Stimulated activated CD4-positive, alpha-beta T cell treated with anti-CD3 and anti-CD28 coated beads, Interleukin-12 subunit alpha, Interleukin-12 subunit beta, amount 100 ng/mL, for 4 hours (primary cell): ENCODE measurements at places on chromosomes 12 and 14.

- DNase-seq: no peak
These were observed 407.1 kb downstream of the TRHDE start for GRCh38 chr12:72679147-72679757.

GRCh38 chr14:54299410-54300363 lies 97.1 kb upstream of the CDKN3 start:
- no peak for DNase-seq

DNA sequence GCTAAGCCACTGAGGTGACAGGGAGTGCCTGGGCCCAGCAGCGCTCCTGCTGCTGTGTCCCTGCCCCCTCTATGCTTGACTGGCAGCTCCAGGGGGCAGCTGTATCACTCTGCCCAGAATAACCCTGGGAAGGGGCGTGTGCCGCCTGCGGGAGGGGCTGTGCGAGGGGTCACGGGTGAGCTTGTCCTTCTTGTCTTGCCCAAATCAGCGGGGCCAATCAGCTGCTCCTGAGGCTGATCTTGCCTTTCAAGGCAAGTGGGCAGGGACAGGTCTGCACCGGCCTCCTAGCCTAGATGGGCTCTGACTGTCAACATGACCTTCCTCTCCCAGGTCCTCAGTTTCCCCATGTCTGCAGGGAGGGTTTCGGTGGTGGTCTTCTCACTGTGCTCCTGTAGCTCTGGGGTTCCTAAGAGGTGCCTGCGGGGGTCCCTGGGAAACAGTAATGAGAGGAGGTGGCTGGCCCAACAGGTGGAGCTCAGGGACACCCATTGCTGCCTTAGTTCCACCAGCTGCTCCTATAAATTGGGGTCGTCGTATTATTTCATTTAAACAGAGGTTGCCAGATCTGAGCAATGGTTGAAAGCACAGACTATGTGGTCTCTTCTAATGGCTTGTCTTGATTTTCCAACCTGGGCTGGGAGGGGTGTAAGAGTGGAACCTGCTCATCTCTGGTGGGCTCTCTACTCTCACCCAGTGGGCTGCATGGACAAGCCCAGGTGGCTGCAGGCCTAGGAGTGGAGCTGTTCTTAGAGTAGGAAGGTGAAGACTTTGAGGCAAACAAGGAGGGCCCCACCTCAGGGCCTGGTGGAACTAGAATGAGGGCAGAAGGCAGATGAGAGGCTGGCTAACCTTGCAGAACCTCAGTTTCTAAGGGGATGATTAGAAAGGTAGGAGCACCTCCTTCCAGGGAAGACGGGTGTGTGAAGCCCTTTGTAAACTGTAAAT lies 11.7 kb downstream of the RTL1 start:
- no peak for DNase-seq

- DNase-seq: no peak
These were observed 153.1 kb upstream of the FRMD6 start for GRCh38 chr14:51498411-51499227.

- no peak for DNase-seq
These were observed 55.7 kb upstream of the PRPF39 start for GRCh38 chr14:45028107-45028626.

DNA sequence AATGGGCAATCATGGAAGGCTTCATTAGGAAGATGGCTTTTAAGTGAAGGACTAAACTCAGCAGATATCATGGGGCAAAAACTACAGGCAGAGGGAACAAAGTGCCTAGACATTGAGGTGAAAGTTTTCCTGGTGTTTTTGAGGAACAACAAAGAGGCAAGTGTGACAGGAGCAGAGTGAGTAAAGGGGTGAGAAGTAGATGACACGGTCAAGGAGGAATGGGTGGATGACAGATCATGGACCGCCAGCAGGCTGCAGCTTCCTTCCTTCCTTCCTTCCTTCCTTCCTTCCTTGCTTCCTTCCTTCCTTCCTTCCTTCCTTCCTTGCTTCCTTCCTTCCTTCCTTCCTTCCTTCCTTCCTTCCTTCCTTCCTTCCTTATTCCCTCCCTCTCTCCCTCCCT lies 108.3 kb downstream of the TRHDE start:
- no peak for DNase-seq
